ENCODE measurements at places on chromosomes 2 and 18. TPM values are rescaled to one million over a fixed set of nuclear protein-coding genes. Genes with fewer than 3 reads are reported as not detected.
A peak's percentile ranks its signal among the peaks of the same experiment; 100 is the strongest.

DNA sequence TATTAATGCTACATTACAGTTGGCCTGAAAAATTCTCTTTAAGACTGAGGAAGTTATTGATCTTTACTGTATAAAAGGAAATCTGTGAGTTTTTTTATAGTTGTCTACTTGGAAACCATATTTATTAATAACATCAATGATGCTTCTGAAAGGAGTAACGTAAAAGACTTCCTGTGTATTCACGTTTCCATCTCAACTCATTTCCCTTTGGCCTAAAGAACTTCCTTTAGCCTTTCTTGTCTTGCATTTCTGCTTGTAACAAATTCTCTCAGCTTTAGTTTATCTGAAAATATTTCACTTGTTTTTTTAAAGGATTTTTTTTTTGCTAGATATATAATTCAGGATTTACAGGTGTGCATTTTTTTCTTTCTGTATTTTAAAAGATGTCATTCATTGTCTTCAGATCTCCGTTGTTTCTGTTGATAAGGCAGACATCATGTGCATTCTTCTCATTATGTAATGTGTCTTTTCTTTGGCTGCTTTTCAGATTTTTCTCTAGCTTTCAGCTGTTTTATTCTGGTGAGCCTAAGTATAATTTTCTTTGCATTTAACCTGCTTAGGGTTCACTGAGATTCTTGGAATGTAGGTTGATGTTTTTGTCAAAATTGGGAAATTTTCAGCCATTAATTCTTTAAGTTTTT lies 159.0 kb upstream of the DAPL1 start:
- no peak for DNase-seq

- no peak for DNase-seq
Measured at GRCh38 chr2:19287324-19287723, 71.1 kb downstream of the OSR1 start.

GRCh38 chr2:198374375-198375082 lies 570.1 kb downstream of the PLCL1 start:
- peak; percentile 70 for DNase-seq

GRCh38 chr18:7102131-7102530 lies 15.5 kb downstream of the LAMA1 start:
- DNase-seq: no peak

GRCh38 chr2:96831679-96832078 lies 12.1 kb downstream of the ANKRD23 start:
- DNase-seq: no peak

- peak; percentile 43 for DNase-seq
Measured at GRCh38 chr2:109644571-109645275, 30.6 kb downstream of the SOWAHC start.

DNA sequence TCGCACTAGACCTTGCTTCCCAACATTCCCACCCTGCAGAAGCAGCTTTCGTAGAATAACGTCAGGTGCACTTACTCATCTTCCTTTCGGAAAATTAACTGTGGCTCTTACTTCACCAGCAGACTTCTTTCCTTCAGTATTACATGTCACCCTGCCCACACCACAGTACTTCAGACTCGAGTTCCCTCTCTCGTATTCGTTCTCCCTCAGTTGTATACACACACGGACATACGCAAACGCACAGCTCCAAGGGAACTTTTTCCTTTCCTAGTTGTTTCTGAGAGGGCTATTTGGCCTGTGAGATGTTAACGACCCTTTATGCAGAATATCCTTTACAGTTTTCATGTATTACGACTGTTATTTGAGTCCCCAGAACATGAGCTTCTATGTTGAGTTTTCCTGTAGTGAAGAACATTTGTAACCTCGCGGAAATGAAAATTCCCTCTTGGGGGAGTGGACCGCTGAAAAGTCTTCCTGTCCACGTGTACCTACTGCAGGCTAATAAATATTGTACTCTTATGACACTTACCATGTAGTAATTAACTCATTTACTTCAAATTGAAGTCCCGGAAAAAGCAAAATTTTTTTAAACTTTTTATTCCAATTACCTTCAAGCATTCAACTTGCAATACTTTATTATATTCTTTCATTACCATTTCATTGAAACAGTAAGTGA lies 908 bp downstream of the ERLEC1 start:
- peak; percentile 26 for DNase-seq

DNA sequence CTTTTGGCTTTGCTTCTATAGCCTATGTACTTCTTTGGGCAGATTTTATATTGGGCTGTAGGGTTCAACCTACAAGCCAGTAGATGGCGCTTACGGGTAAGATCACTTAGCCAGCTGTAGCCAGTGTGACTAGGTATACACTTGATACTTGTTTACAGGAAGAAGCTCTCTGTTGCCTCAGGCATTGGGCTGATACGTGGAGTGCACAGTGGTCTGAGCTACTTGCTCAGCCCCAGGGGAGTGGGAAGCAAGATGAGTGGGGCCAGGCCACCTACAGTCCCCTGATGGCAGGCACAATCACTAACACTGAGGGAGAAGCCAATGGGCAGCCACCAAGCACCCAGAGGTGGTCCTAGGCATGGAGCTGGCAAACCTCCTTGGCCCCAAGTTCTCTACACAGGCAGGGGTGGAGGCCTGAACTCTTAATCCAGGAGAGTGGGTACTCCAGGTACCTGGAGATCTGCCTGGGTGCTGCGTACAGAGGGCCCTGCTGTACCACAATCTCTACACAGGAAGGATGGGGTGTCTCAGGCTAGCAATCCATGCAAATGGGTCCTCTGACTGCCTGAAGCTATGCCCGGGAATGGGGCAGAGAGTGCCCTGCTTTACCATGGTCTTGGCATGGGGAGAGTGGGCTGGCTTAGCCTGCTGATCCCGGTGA lies 122.2 kb downstream of the NCOA1 start:
- peak; percentile 28 for DNase-seq

NDC80 gene
- 13.7 TPM for total RNA-seq

REG3G gene
- not detected for total RNA-seq

FBXO48 gene
- total RNA-seq: 0.17 TPM

DES gene
- 0.30 TPM for total RNA-seq
